Fibroblast of the conjunctiva (primary cell): ENCODE measurements at places on chromosomes 4 and X.
A peak's percentile ranks its signal among the peaks of the same experiment; 100 is the strongest.

DNA sequence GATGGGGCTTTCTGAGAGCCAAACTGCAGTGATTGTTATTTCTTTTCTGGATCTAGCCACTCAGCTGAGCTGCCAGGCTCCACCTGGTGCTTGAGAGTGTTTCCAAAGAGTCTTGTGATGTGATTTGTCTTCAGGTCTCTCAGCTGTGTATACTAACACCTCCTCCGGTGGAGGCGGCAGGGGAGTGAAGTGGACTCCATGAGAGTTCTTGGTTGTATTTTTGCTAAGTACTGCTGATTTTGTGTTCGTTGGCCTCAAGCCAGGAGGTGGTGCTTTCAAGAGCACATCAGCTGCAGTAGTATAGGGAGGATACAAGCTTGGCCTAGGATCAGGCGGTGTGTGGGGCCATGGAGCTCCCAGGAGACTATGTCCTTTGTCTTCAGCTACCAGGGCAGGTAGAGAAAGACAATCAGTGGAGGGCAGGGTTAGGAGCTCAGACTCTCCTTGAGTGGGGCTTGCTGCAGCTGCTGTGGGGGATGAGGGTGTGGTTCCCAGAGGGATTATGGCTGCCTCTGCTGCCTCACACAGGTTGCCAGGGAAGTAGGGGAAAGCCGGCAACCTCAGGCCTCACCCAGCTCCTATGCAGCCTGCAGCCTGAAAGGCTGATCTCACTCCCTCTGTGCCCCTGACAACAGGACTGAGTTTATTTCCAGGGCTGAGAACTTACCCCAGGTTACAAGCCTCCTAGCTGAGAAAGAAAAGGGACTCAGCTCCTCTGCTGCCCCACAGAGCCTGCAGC is 62.4 kb downstream of the NPFFR2 start:
- DNase-seq: no peak

DNA sequence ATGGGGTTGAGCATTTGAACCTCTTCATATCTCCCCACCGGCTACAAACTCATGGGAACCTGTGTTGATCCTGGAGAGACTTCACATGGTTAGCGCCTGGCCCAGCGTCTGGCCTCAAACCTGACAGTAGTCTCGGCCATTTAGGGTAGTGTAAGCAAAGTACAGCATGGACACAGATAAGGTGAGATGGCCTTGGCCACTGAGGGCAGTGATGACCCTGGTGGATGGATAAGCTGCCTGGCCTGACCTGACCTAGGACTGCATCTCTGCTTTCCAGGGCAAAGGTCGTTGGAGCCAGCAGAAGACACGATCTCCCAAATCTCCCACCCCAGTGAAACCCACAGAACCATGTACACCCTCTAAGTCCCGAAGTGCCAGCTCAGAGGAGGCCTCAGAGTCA is 51.7 kb downstream of the BCORL1 start:
- DNase-seq: no peak

DNA sequence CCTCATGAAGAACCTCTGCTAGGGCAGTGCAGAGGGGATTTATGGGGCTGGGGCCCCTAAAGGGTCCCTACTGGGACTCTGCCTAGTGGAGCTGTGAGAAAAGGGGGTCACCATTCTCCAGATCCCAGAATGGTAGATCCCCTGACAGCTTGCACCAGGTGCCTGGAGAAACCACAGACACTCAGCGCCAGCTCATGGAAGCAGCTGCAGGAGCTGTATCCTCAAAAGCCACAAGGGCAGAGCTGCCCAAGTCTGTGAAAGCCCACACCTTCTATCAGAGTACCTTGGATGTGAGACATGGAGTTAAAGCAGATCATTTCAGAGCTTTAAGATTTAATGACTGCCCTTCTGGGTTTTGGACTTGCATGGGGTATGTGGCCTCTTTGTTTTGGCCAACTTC is 38.6 kb downstream of the MAP9 start:
- DNase-seq: no peak

DNA sequence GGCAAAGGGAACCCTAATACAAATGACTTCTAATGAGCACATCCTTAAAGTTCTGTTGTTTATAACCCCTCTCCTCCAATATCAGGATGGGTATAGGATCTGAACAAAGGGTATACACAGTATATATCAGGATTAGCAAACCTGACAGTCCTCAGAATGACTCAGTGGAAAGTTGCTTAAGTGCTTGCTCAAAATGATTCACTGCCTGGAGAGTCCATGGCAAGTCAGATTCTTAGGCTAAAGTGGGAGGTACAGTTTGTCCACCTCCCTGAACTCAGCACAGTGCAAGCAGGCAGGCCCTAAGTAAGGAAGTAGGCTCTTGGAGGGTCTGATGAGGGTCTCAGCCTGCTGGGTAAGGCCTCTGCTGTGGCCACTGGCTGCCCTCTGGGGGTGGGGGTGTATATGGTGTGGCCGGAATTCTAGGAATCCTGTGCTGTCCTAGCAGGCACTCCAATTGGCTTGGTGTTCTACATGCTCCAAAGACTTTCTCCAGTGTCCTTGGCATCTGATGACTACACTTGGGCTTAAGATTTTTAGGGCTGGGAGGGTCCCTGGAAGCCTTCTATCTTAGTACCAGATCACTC is 54.3 kb downstream of the CHRDL1 start:
- peak; percentile 50 for DNase-seq

DNA sequence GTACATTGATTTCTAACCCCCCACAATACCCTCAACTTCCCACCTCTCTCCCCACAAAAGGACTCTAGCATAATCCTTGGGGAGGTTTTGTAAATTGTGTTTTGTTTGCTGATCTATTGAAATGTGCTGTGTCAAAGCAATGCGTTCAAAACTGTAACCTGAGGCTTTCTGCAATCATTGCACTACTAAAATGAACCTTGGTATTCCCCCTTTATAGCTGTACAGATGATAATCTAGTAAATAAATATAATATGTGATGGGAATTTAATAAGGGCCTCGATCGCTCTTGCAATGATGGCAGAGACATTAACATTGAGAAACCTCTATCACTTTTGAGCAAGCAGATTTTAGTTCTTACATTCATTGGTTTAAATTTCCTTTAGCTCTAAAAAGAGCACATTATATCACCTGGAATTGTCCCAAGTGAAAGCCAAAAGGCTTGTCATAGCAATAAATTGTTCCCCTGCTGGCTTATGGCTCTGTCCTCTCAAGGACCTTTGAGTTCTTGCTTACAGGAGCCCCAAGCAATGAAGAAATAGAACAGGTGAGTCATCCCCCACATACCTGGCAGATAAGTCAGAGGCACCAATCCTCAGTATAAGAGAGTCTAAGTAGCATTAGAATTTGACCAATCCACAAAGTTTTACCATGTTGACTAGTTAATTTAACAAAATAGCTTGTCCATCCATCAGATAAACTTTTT is 18.4 kb upstream of the ACE2 start:
- no peak for DNase-seq

GRCh38 chrX:65196758-65197360 is 220.6 kb upstream of the ZC4H2 start:
- no peak for DNase-seq

DNA sequence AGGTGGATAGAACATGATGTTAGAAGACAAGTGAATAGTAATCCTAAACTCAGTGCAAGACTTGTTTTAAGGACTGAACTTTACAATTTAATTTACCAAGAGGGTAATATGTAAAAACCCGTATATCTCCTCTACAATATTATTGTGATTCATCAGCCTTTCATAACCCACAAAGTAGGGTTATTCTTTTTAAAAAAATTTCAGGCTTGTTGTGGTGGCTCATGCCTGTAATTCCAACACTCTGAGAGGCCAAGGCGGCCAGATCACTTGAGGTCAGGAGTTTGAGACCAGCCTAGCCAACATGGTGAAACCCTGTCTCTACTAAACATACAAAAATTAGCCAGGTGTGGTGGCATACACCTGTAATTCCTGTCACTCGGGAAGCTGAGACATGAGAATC is 7.2 kb downstream of the IBSP start:
- no peak for DNase-seq

DNA sequence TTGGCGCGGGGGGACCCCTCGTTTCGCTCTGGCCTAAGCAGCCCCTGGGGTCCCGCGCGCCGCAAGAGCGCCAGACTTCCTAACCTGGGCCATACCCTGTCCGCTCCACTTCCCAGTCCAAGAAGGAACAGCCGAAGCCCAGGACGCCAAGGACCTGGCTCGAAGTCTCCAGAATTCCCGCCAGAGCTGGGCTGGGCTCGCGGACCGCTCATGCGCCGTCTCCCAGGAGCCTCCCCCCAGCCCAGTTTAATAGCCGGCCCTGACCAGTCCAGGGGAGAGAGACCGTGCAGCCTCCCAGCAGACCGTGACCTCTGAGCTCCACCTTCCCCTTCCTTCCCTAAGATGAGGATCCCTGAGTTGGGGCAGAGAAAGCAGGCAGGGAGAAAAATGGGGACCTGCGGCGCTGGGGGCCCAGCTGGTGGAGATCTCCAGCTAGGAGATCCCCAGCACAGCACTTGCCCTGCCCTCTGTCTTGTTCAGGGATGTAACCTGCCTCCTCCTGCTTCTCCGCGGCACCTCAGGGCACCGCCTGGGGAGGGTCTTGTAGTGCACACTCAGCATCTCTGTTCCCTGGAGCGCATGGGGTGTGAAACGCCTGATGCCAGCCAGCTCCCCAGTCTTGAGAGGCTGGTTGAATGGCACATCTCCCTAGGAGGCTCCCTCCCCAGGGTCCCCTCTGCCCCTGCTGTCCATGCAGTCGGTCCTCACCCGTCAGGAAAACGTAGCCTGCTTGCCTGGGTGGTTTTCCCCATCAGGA is 1.2 kb upstream of the LETM1 start:
- no peak for DNase-seq

- DNase-seq: peak; percentile 71
Measured at GRCh38 chrX:120791013-120791643, 84.5 kb downstream of the CT47B1 start.

DNA sequence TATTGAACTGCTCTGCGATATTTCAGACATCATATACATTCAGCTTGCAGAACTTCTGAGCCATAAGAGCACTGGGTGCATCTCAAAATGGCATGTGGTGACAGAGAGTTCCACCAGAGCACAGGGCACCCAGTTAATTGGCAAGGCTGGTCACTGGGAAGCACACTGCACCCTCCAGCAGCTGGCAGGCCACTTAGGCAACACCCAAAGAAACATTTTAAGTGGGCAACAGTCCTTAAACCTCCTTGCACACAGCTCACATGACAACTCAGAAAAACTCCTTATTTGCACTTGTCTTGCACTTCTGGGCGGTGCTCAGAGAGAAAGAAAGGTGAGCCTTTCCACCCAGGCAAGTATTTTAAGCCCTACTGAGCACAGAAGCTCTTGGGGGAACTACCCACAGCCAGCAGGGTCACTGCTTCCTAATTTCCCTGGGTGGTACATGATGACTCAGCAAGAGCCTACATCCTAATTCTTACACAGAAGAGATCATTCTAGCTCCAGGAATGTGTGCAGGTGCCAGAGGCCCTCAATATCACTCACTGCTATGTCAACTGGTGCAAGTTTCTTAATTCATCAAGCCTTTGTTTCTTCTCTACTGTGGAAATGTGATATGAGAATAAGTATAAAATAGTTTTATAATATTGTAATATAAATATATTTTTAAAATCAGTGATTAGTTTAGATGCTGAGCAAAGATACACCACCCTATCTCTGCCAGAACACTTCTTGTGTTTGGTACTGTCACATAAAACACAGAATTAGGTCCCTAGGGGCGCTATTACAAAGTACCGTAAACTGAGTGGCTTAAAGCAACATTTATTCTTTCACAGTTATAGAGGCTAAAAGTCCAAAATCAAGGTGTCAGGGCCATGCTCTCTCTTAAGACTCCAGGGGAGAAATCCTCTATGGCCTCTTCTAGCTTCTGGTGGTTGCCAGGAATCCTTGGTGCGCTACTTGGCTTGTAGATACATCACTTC is 155.1 kb upstream of the PPARGC1A start:
- no peak for DNase-seq

DNA sequence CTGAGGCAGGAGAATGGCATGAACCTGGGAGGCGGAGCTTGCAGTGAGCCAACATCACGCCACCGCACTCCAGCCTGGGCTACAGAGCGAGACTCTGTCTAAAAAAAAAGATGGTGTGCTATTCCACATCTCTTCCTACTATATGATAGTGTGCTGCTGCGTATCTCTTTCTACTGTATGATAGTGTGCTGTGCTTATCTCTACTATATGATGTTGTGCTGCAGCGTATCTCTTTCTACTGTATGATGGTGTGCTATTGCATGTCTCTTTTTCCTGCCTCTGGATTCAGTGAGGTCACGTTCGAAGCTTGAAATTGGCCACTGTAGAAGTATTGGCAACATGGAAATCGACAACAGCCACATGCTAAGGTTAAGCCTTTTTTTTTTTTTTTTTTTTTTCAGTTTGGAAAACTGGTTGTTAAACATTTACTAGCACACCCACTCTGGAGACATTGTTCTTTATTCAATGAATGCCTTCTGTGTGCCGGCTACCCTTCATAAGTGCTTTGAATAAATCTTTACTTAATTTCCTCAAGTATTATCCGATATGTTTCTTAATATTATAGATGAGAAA is 31.0 kb downstream of the ARFIP1 start:
- no peak for DNase-seq

GRCh38 chr4:91222014-91222413 is 1081.8 kb upstream of the GRID2 start:
- no peak for DNase-seq

DNA sequence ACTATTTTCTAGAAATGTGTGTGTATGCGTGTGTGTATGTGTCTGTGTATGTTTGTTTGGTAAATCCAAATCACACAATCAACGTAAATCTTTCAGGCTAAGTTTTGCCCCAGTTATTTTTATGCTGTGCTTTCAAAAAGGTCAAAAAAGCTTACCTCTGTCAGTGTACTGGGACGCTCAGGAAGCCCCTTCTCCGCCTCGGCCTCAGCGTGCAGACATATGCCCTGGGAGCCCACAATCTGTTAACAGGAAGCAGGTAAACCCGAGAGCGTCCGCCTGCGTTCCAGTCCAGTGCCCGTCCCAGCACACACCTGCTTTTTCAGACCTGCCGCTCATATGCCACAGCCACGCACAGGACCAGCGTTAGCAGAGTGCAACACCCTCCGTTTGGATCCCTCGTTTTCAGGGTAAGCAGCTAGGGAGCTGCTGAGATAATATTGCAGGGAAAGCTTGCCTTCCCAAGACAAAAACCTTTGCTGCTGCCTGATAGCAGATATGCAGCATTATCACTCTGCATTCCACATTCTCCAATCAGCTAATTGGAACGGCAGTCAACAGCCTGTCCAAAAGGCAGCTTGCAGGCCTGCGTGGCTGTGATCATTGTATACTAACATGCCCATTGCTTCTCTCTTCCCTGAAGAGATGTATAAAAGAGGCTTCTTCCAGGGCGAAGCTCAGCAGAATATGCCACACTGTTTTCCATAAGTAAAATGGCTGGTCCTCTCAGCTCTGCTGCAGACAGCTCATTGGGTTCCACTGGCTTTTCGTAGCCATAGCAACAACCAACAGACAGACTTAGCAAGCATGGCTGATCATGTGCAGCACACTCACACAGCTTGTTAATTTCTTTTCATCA is at the start of gene SORBS2:
Gene SORBS2, minus strand, starts transcription at position 686 of the 856 bp plus-strand sequence. CDS start 121,623 bp downstream, outside the sequence.
- peak; percentile 18 for DNase-seq

DNA sequence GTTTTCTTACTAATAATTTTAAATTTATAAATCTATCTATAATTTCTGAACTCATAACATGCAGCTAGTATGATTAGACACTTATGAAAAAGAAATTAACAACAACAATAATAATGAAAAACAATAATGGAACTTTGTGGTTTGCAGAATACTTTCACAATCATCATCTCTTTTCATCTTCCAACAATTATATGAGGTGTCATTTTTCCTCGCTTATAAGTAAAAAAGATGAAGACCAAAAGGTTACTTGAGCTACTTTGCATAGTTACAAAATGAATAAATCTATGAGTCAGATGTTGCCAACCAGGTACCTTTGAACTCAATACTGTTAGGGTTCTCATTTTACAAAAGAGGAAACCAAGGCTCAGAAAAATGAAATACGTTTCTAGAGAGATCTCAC is 98.5 kb upstream of the ELOVL6 start:
- no peak for DNase-seq

- no peak for DNase-seq
Measured at GRCh38 chrX:97672608-97673007, 788.9 kb downstream of the RPA4 start.
